ENCODE measurements at places on chromosomes 13 and 19. TPM values are rescaled to one million over a fixed set of nuclear protein-coding genes. Genes with fewer than 3 reads are reported as not detected.
A peak's percentile ranks its signal among the peaks of the same experiment; 100 is the strongest.

SYT3 gene
- not detected for total RNA-seq

FPR2 gene
- total RNA-seq = 8.1 TPM

MCEMP1 gene
- not detected for total RNA-seq

B9D2 gene
- 12.9 TPM for total RNA-seq

RASAL3 gene
- 0.72 TPM for total RNA-seq

GRK1 gene
- total RNA-seq = not detected

CAPN12 gene
- total RNA-seq = not detected

ETV2 gene
- 0.39 TPM for total RNA-seq

ZNF527 gene
- 3.4 TPM for total RNA-seq

B3GNT3 gene
- 0.12 TPM for total RNA-seq

FCAR gene
- not detected for total RNA-seq

WASF3 gene
- 6.1 TPM for total RNA-seq

PRSS57 gene
- not detected for total RNA-seq

CD209 gene
- not detected for total RNA-seq

SPTBN4 gene
- total RNA-seq = 0.84 TPM

DNA sequence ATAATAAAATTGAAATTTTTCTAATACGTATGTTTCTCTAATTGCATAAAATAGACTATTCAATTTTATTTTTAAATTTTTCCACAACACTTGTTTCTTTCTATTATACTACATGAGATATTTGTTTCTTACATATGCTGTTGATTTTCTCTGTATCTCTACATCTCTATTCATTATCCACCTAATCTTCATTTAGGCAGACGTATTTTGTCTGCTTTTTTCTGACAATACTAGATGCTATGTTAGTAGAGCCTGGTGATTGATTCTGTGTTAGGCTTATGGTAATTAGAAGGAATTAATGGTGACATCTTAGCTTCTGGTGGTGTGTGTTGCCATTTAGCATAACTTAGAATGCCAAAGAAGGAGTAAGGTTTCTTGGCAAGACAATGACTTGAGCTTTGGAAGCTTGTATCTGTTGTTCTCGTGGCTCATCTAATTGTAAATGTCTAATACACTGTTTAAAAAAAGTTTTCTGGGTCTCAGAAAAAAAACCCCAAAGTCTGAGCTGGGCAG, 1610.7 kb upstream of the PCDH20 start:
- no peak for DNase-seq

- no peak for DNase-seq
Measured at GRCh38 chr13:53112522-53112921, 83.9 kb downstream of the OLFM4 start.

- no peak for DNase-seq
Measured at GRCh38 chr19:498977-499623, 2.8 kb downstream of the MADCAM1 start.

- DNase-seq = peak; percentile 60
Measured at GRCh38 chr13:21625366-21625765, 21.4 kb upstream of the MICU2 start.

- no peak for DNase-seq
Measured at GRCh38 chr13:40502236-40502635, 164.2 kb downstream of the FOXO1 start.

- DNase-seq = no peak
Measured at GRCh38 chr13:43884222-43884621, 4.5 kb downstream of the LACC1 start.

DNA sequence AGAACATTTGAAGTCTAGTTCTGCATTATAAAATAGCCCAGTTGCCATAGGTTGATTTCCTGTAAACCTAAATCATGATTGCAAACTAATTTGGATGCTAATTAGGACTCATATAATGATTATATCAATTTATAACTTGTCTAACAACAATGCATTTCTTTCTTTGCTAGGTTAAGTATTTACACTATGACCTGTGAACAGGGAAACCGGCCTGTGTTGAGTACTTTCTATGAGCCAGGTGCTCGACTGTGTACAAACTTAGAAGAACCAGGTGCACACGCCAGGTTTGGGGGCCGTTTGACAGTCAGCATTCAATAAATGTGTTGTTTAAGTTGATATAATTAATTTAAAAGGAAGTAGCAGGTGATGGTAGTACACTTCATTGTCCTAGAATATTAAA, 203.1 kb downstream of the TM9SF2 start:
- DNase-seq = no peak

- DNase-seq = no peak
Measured at GRCh38 chr13:41502673-41503072, 45.3 kb downstream of the RGCC start.

DNA sequence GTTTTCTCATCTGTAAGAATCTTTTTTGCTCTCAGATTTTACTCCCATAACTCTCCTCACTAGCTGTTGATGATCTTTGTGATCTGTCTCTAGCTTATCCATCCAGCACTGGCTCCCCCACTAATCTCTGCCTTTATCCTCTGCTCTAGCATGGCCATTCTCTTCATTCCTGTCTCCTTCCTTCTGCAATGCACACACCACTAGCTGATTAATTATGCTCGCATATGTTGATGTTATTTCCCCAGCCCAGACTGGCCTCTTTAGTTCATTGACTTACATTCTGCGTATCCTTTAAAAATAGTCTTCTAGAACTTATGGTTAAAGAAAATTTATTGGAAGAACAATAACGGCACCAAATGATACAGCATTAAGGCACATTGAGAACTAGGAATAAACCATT, 52.5 kb downstream of the DGKH start:
- no peak for DNase-seq

DNA sequence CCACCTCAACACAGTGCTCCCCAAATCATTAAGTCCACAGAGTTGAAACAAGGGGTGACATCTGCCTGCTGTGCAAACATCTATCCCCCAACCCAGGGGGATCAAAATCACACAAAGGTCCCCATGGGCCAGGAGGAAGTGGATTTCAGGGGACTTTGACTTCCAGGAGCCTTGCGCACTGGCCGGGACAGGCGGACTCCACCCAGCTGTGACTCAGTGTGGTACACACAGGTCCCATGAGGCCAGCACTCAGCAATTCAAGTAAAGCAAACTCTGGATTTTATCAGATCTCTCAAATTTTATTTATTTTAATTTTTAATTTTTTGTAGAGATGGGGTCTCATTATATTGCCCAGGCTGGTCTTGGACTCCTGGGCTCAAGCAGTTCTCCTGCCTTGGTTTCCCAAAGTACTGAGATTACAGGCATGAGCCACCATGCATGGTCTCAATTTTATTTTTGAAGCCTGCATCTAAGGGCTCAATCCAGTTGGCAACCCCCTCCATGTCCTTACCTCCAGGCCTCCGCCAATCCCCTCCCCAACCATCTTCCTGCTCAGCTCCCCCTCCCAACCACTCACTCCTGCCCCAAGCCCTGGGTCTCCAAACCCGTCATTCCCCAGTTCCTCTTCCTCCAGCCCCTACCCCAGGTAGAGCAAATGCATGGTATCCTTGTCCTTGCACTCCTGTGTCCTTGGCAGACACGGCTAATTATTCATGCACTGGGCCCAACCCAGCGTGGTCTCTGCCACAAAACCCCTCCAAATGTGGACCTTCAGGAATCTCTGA, 18.2 kb downstream of the ARHGAP33 start:
- DNase-seq = no peak

DNA sequence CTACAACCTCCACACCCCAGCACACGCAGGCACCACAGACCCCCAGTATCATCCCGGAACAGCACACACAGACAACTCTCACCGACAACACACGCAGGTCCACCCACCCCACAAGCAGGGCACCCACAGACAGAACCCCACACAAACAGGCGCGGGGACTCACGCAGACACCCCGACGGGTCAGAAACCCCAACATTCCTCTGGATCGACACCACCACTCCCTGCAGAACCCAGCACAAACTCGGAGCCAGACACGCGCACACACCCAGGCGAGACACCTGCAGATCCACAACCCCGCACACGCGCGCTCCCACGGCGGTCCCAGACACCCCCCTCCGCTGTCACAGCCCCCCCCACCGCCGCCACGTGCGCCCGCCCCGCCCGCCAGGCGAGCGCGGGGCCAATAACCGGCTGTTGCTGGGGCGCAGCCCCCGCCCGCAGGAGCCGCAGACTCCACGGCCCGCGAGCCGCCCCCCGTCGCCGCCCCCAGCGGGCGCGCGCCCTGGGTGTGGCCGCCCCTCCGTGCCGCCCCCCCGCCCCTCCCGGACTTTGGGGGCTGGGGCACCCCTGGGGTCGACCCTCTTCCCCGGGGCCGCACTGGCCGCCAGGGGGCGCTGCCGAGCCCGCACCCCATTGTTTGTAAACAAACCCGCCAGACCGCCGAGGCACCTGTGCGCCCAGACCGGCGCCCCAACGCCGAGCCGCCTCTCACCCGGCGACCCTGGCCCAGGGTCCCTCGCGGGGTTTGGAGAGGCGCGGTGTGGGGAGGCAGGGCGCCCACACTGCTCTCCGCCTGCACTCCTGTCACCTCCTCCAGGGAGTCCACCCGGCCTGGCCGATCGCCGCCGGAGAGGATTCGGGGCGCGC, 712 bp downstream of the BBC3 start:
- peak; percentile 43 for DNase-seq

GRCh38 chr13:40344270-40345148, 321.9 kb downstream of the FOXO1 start:
- DNase-seq = peak; percentile 10

DNA sequence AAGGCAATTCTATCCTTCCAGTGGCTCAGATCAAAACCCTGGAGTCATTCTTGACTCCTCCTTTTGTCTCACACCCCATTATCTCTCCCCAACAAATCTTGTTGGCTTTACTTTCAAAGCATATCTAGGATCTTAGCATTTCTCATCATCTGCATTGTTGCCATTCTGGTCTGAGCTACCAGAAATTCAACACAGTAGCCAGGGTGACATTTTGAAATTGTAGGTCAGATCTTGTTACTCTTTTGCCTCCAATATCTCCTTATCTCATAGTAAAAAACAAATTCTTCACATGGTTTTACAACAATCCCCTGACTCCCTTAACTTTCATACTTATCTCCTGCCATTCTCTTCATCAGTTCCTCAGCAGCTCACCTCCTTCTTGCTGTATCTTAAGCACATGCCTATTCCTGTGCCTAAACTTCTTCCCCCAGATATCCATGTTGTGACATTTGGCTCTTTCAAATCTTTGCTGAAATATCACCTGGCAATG, 115.8 kb downstream of the KLF5 start:
- DNase-seq = no peak

DNA sequence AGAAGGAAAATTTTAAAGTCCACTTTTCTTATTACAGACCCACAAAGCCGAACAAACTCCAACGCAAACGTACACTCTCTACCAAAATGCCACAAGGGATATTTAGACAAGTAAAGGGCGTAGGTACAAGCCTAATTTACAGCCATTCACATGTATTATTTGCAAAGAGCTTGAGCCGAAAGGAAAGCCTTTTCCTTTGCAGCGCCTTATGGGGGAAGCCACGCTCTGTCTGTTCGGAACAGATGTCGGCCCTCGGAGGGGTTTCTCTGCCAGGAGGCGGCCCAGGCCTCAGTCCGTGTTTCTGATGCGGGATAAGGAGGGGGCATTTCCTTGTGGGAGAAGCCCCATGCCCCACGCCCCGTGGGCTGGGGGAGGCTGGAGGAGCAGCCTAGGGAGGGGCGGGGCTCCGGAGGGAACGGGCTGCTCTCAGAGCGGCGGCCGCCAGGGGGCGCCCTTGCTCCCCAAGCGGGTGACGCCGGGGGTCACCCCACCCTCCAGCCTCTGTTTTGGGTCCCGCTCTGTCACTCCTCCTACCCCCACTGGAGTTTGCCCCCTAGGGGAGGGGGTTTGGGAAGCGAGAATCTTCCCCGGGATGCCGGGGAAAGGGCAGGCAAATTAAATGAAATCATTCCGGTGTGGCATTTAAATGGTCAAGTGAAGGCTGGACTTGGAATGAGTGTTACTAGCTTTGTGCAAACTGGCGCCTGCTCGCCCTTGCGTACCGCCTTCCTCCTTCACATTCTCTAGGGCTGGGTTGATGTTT, 2.9 kb downstream of the HTR2A start:
- DNase-seq = peak; percentile 41

DNA sequence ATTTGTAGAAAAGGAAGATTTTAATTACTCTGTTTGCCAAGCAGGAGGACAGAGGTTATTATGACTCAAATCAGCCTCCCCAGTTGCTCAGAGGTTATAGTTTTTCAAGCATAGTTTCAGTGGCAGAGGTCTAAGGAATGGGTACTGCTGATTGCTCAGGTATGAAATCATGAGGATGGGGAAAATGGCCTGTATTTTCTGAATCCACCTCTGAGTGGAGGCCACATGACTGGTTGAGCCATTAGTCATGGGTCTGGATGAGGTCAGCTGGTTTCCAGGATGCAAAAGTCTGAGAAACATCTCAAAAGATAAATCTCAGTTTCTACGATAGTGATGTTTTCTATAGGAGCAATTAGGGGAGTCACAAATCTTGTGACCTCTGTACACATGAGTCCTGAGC, 62.8 kb upstream of the CEACAM8 start:
- DNase-seq = no peak

DNA sequence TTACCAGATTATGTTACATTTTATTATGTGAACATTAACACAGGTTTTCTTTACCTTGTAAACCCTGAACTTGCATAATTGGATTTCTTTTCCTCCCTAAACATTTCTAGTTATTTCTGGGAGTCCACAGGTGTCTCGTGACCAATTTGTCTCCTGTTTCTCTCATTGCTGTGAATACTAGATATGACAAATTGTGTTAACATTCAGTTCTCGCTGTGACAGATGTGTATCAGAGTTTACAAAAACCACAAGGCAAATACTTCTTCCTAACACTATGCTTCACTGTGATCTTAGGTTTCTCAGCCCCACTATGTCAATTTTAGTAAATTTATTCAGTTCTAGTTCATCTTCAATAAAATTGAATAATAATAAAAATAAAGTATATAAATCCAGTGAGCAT, 1554.9 kb downstream of the EFNB2 start:
- DNase-seq = no peak

- DNase-seq = no peak
Measured at GRCh38 chr13:33299626-33300025, 14.1 kb upstream of the STARD13 start.

DNA sequence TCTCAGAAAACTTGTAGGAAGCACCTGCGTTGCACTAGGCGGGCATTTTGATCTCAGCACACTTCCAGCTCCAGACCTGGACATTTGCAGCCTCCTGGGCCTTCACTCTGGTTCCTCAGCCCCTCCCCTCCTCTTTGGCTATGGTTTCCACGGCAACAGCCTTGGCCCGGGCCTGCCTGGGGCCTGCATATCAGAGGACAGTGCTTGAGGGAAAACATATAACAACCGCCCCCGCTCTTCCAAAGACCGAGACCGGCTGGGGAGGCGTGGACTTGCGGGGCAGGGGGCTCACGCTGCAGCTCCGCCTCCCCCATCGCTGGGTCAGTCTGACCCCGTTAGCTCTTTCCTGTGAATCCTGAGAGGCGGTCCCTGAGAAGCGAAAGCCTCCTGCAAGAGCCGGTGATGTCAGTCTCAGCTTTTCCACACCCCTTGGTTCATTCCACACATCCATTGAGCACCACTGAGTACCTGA, 125.7 kb upstream of the PEG3 start:
- no peak for DNase-seq

DNA sequence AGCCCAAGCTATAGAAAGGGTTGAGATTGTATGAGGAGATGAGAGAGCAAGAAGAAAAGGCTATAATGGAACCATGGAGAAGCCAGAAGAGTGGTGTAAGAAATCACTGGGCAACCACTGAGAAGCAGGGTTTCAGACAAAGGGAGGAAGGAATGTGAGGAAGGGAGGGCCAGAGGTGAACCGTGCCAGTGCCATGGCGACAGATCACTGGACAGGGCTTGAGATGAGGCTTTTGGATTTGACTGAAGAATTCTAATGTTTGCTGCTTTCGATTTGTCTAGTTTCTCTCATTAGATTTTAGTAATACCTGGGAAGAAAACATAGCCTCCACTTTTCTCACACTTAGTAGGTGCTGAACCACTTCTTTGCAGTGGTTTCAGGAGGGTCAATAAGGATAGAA, 6.3 kb upstream of the GPR183 start:
- DNase-seq = peak; percentile 63

Measured in RPMI7951 (cell line).